Activated naive CD4-positive, alpha-beta T cell treated with anti-CD3 and anti-CD28 coated beads, Interleukin-2, amount 50 U/mL, for 72 hours (primary cell): ENCODE measurements at places on chromosomes 6 and 20.

GRCh38 chr20:54103762-54104600, 33.6 kb upstream of the BCAS1 start:
- no peak for DNase-seq

DNA sequence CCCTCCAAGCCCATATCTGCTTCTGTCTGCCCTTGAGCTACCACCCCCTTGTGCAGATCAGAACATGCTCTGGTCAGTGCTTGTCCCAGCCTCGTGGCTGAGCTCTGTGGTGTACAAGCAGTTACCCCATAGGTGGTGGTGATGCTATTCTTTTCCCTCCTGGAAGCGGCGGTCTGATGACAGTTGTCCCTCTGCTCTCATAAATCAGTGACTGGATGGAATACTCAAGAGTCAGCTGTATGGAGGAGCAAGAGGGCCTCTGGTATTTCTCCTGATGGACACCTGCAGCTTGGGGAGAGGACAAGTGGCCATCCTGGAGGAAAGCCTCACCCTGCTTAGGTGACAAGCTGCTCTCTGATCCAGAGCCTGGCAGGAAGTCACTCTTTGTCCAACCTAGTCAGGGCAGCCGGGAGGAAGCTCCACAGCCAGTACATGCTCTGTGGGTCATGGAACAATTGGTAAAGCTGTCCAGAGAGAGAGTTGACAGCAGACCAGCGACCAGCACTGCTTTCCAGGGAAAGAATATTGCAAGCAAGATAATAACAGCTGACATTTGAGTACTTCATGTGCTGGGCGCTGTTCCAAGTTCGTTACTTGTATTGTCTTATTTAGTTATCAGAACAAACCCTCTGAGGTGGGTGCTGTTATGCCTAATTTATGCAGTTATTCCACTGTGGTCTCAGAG, 47.1 kb downstream of the SCAND1 start:
- DNase-seq, result no peak

DNA sequence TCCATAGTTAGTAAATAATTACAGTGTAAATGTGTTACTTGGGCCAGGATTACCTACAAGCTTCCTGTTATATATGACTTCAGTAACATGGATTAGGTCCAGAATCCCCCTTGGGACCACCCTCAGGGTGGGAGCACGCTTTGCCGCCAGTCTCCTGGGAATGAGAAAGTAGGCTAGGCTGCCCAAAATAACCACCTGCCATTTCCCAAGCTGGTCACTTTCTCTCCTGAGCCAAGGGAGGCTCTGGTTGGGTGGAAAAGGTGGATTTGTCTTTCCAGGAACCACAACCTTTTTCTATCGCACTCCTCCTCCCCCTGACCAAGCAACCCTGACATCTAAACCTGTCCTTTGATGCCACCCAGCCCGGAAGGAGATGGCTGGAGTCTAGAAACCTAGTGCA, 9.6 kb upstream of the RIMS4 start:
- DNase-seq, result no peak

DNA sequence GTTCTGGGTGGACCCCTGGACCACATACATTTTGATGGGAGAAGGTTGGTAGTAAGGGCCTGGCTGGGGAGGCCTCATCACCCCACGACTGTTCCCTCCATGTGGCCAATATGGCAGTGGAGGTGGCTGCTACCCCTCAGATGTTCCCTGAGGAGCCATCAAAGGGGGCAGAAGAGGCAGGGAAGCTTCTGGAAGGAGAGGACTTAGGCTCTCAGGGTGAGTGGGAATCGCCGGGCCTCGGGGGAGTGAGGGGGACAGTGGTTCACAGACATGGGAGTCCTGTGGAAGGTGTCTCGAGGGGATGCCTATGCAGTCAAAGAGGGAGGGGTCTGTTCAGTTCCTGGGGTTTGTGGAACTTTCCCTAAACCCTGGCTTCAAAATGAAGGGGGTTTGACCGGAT, 32.9 kb upstream of the FRMD1 start:
- no peak for DNase-seq

GRCh38 chr20:11502061-11502460, 415.6 kb upstream of the BTBD3 start:
- no peak for DNase-seq

DNA sequence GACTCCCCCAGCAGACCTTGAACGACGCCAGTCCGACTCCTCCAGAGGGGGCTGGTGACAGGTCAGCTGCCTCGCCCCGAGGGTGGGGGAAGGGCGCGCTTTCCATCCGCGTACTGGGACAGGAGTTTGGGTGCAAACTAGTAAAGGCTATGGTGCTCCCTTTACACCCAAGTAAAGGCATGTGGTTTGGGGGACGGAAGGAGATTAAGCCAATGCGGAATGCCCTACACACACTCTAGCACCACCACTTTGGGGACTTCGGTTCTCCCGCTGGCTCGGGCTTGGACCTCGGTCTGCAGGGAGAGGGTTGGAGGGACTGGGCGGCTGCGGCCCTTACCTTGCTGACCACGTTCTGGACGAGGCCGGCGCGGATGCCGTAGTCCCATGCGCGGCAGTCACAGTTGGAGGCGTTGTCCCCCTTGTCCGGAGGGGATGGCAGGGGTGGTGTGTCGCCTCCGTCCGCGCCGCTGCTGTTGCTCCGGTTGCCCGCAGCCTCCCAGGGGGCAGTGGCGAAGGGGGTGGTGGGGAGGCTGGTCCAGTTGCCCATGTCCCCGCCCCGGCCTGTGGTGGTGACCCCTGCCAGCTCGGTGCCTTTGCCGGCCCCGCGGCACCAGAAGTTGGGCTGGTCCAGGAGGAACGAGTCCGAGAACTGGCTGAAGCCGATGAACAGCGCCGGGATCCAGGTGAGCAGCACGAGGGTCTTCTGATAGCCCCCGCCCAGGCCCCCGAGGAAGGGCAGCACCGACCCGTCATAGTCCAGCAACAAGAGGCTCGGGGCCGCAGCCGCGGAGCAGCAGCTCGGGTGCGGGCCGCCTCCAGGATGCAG, 1.1 kb downstream of the SLC22A23 start:
- DNase-seq, result no peak

DNA sequence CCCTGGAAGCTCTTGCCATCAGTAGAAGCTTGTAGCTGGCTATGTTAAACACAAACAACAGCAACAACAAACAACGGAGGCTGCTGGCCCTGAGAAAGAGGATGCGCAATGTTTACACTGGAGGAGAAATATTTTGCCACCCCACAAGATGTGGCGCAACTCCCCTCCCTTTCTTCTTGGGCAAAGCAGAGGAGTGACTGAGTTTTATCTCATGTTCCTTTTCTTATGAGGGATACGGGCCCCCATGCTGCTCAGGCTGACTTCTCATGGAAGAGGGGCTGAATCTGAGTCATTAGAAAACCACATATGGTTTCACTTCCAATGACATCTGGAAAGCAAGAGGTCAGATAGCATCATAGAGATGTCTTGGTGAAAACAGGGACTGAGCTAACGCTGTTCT, 75.9 kb upstream of the HDDC2 start:
- DNase-seq, result no peak

GRCh38 chr20:17315407-17316231, 88.8 kb downstream of the PCSK2 start:
- DNase-seq, result no peak

DNA sequence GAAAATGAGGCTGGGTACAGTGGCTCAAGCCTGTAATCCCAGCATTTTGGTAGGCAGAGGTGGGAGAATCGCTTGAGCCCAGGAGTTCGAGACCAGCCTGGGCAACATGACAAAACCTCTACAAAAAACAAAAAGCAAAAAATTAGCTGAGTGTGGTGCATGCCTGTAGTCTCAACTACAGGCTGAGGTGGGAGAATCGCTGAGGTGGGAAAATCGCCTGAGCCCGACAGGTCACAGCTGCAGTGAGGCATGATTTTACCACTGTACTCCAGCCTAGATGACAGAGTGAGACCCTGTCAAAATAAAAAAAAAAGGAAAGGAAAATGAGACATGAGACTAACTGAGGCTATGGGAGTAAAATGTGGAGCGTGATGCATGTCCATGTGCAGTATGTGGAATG, 88.0 kb upstream of the CD83 start:
- DNase-seq, result no peak

GRCh38 chr6:44855562-44856411, 468.3 kb downstream of the CDC5L start:
- no peak for DNase-seq

- peak; percentile 15 for DNase-seq
These were observed 27.9 kb upstream of the BMP6 start for GRCh38 chr6:7697820-7698623.

DNA sequence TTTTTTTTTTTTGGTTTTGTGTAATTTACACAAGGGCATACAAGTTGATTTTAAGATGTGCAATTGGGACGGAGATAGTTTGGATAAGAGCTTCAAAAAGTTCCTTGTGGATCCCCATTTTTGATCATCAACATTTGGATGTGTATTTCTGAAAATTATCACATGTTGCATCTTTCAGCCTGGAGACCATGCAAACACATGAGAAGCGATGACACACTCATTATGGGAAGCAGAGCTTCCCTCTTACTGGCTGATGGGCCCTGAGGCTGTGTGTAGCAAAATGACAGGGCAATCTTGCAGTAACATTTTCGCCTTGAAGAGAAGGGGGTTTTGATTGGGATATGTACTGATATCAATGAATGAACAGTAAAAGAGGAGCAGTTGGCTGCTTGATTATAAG, 22.0 kb upstream of the RIPK1 start:
- DNase-seq, result no peak

- DNase-seq, result no peak
These were observed 2.0 kb upstream of the TRMT11 start for GRCh38 chr6:125984311-125984710.

- no peak for DNase-seq
These were observed 47.1 kb upstream of the FOXP4 start for GRCh38 chr6:41498968-41499599.

- DNase-seq, result no peak
These were observed 15.5 kb upstream of the TPBG start for GRCh38 chr6:82348130-82348529.

DNA sequence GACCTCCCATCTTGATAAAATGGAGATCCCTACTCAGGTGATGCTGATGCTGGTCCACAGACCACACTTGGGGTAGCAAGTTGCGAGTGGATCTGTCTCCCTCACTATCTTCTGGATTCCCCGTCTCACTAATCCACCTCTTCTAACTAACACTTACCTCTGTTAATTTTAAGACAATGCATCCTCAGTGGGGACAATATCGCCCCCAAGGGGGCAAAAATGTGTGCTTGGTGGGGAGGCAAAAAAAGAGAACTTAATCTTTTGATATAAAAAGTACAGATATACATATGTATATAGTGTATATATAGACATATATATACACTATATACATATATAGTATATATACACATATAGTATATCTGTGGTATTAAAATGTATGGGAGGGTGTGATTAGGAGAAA, 4.3 kb downstream of the LRFN2 start:
- no peak for DNase-seq

DNA sequence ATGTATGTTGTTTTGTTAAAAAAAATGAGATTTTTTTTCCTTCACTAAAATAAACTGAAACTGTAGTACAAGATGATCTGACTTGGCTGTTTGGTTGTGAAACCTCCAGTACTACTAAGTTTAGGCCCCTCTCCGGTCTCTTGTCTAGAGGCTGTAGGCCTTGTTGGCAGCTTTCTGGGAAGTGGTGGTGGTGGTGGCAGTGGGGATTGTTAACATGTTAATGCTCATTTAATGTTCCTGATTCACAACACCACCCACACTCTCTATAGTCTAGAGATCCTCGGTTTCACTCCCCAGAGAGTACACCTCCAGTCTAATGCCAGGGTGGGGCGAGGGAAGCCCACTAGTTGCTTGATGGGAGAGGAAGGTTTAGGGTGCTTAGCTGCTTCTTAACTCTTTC, 24.1 kb downstream of the STK4 start:
- peak; percentile 54 for DNase-seq

GRCh38 chr6:133610227-133610840, 278.6 kb upstream of the TCF21 start:
- no peak for DNase-seq

DNA sequence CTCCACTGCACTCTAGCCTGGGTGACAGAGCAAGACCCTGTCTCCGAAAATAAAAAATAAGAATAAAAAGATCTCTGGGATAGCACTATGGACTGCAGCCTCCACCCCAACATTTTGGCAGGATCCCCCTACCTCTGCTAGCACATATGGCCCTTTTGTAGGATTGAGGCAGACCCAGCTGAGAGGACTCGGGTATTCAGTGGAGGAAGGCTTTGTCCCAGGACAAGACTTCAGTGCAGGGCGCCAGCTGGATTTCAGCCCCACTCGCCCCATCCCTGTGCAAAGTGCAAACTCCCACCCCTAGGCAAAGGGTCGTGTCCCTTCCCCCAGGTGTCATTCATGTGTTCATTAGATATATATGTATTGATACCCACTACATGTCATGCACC, 84.6 kb upstream of the SLC22A16 start:
- DNase-seq, result no peak

DNA sequence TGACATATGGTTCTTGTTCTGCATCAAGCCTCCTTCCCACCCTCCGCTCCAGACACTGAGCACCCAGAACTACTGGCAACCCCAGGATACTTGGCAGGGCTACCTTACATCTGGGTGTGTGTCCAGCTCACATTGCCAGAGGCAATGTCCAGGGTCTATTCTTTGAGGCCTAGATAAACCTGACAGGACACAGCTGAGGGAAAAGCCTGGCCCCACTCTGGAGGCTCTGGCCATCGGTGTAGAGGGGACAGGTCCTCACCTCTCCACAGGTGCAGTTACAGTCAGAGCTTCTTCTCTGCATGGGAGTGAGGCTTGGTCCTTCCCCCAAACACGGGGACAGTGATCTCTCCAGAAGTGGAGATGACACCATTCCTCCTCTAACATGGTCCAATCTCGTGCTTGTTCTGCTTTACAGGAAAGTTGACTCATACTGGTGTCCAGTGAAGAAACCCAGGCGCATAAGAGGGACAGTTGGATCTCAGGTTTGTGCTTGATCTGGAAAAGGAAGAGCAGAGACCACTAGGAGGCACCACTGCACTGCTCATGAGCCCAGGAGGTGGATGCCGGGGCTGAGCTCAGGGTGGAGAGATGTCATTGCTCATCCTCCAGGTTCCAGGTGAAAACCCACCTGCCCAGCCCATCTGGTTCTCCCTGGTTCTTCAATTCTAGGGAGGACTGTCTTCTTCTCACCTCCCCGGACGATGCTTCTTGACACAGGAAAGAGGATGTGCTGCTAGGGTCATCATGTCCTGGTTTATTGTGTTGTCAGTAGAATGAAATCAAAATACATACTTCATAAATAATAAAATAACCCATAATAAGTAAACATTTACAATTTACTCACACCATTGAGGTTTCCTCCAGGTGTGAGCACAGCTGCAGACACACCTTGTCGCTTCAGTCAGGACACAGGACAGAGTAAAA, 14.7 kb downstream of the HLA-F start:
- DNase-seq, result peak; percentile 58

DNA sequence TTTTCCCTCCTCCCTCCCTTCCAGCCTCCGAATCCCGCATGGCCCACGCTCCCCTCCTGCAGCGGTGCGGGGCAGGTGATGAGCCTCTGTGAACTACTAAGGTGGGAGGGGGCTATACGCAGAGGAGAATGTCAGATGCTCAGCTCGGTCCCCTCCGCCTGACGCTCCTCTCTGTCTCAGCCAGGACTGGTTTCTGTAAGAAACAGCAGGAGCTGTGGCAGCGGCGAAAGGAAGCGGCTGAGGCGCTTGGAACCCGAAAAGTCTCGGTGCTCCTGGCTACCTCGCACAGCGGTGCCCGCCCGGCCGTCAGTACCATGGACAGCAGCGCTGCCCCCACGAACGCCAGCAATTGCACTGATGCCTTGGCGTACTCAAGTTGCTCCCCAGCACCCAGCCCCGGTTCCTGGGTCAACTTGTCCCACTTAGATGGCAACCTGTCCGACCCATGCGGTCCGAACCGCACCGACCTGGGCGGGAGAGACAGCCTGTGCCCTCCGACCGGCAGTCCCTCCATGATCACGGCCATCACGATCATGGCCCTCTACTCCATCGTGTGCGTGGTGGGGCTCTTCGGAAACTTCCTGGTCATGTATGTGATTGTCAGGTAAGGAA, at the start of gene OPRM1:
TSS of gene OPRM1 (plus strand) at position 10 of the 612 bp plus-strand sequence. CDS start at position 315, 305 bp downstream.
- peak; percentile 43 for DNase-seq
